ENCODE measurements at places on chromosomes 2 and 18.

DNA sequence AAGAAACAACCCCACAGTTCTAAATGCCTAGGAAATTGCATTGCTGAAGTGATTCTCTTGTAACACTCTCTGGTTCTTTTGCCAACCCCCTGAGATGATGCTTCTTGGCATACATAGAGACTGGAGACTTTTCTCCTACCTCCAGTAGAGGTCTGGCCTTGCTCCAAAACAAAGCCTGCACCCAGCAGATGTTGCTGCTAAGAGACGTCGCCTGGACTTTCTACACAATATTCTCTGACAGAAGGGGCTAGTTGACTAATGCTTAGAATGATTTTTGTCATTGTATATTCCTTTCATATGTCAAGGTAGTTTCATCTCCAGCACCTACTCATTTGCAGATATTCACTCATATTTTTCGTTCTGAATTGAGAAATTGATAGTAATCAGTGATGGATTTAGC, 24.6 kb downstream of the SOWAHC start:
- DNase-seq = no peak

- DNase-seq = no peak
These were observed 211.9 kb upstream of the SMIM21 start for GRCh38 chr18:75639472-75639831.

GRCh38 chr2:62369541-62370202, 136.3 kb downstream of the TMEM17 start:
- DNase-seq = peak; percentile 18

GRCh38 chr2:149363958-149364357, 33.6 kb downstream of the LYPD6 start:
- no peak for DNase-seq

DNA sequence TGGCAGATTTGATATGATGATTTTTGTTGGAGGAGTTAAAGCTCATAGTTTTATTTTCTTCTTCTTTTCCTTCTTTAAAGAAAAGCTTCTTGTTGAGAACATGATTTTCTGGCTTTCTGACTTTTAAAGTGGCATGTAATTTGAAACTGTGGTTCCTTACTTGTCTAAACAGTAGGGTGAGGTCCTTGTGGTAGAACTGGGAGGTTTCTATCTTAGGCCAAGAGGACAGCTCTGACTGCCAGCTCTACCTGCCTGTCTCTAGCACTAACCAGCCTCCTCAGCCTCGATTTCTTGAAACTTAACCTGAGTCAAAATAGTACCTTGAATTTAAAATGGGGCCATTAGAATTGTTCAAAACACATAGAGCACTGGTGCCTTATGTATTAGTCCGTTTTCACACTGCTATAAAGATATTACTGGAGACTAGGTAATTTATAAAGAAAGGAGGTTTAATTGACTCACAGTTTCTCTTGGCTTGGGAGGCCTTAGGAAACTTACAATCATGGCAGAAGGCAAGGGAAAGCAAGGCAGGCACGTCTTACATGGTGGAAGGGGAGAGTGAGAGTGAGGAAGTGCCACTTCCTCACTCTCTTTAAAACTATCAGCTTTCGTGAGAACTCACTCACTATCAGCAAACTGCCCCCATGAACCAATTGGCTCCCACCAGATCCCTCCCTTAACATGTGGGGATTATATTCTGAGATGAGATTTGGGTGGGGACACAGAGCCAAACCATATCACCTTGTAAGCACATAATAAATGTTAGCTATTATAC, 119.0 kb downstream of the CERS6 start:
- DNase-seq = peak; percentile 19

DNA sequence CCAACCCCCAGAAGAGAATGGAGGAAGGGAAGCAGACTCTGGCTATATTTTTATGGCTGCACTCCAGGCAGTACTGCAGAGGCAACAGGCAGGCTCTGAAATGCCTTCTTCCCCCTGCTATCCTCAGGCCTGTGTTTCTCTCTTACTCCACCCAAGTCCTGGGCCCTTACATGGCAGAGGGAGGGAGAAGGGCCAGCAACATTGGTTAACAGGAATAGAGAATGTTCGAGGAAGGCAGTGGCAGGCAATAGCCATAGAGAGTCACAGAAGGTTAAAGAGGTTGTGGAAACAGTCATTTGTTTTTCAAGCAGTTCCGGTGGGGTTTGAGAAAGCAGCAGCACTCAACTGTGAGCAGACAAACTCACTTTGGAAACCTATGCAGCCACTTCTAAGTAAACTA, 15.1 kb upstream of the DARS1 start:
- DNase-seq = no peak

- no peak for DNase-seq
These were observed 357.9 kb downstream of the DPP10 start for GRCh38 chr2:114800371-114800770.

- peak; percentile 94 for DNase-seq
These were observed 12.8 kb downstream of the EPG5 start for GRCh38 chr18:45954070-45954934.

DNA sequence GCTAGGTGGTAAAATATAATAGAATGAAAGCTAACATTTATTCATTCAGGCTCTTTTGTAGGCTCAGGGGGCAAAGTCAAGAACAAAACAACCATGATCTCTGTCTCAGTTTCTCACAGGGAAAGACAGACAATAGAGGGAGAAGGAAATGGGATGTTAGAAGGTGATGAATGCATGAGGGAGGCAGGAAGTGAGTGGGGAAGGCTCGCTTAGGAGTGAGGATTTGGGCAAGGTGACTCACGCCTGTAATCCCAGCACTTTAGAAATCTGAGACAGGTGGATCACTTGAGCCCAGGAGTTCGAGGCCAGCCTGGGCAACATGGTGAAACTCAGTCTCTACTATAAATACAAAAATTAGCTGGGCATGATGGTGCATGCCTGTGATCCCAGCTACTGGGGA, 88.4 kb downstream of the CTIF start:
- peak; percentile 72 for DNase-seq

- peak; percentile 74 for DNase-seq
These were observed 6.1 kb upstream of the SERPINB8 start for GRCh38 chr18:63963615-63964256.

GRCh38 chr18:55559739-55560138, 28.3 kb downstream of the TCF4 start:
- no peak for DNase-seq

GRCh38 chr2:187689372-187689771, 135.1 kb upstream of the TFPI start:
- peak; percentile 48 for DNase-seq

DNA sequence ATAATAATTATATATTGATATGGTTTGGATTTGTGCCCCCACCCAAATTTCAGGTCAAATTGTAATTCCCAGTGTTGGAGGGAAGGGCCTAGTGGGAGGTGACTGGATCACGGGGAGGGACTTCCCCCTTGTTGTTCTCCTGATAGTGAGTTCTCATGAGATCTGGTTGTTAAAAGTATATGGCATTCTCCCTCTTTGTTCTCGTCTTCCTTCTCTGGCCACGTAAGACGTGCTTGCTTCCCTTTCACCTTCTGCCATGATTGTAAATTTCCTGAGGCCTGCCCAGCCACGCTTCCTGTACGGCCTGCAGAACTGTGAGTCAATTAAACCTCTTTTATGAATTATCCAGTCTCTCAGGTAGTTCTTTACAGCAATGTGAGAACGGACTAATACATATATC, 88.3 kb downstream of the ROCK2 start:
- DNase-seq = no peak

Data from M059J (cell line).